MM.1S (cell line): ENCODE measurements at places on chromosomes 1 and 21.

DNA sequence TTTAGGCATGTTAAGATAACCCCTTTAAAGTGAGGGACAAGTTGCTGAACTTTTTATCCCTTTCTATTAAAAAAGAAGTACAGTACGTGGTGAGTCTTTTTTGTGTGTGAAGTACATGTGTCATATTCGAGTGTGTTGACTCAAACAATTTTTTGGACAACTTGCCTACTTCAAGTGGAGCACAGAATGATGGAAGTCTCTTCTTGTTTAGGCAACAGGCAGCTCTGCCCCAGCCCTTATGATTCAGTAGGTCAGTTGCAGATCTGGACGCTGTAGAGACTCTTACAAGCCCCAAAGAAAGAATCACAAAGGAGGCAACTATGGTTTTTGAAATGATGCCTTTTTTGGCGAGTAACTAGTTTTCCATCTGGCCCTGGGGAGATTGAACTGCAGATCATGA lies 14.4 kb upstream of the ZFP69B start:
- no peaks in the 10 kb centered on the region for H3K36me3 ChIP-seq
- no peaks in the 10 kb centered on the region for H3K27me3 ChIP-seq
- DNase-seq: no peak
- no peak overlapping the region for H3K27ac ChIP-seq
- no peaks in the 10 kb centered on the region for H3K4me1 ChIP-seq

- H3K36me3 ChIP-seq: no peaks in the 10 kb centered on the region
- no peak overlapping the region for H3K27ac ChIP-seq
- peaks cover 18% of the 10 kb centered on the region; the same call in 1 of the 2 replicates for H3K27me3 ChIP-seq
- DNase-seq: no peak
Measured at GRCh38 chr1:61083807-61084440, 1.6 kb downstream of the NFIA start.

- H3K36me3 ChIP-seq: no peaks in the 10 kb centered on the region
- no peak overlapping the region for H3K4me3 ChIP-seq
- no peak overlapping the region for H3K27ac ChIP-seq
- H3K4me1 ChIP-seq: no peaks in the 10 kb centered on the region
- DNase-seq: no peak
- H3K27me3 ChIP-seq: no peaks in the 10 kb centered on the region
Measured at GRCh38 chr1:47569681-47570470, 132.0 kb downstream of the FOXD2 start.

DNA sequence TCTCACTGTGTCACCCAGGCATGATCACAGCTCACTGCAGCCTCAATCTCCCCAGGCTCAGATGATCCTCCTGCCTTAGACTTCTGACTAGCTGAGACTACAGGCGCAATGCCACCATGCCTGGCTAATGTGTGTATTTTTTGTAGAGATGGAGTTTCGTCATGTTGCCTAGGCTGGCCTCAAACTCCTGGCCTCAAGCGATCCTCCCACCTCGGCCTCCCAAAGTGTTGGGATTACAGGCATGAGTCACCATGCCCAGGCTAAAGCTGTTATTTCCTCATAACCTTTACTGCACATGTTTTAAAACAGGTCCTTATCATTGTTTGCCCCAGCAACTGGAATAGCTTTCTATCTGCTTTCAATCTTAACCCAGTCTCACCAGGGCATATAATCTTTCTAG lies 2.9 kb downstream of the SARS1 start:
- H3K27ac ChIP-seq: no peak overlapping the region
- no peak for DNase-seq
- H3K36me3 ChIP-seq: no peaks in the 10 kb centered on the region
- no peaks in the 10 kb centered on the region for H3K27me3 ChIP-seq

DNA sequence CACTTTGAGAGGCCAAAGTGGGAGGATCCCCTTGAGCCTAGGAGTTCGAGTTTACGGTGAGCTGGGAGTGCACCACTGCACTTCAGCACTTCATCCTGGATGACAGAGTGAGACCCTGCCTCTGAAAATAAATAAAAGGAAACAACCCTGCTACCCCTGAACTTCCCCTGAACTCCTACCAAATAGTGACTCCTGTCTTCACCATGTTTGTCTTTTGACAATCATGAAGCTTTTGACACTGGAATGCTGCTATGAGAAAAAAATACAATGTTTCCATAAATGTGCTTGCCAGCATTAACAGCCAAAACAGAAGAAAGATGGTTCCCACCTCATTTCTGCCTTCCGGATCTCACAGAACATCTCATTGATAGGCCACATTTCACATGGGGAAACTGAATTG lies 10.4 kb downstream of the ZBTB8A start:
- H3K27ac ChIP-seq: no peak overlapping the region
- H3K4me1 ChIP-seq: no peaks in the 10 kb centered on the region
- no peak for DNase-seq

GRCh38 chr1:245095903-245096302 lies 58.9 kb upstream of the KIF26B start:
- H3K4me1 ChIP-seq: no peaks in the 10 kb centered on the region
- no peak for DNase-seq
- H3K4me3 ChIP-seq: no peak overlapping the region
- H3K27me3 ChIP-seq: no peaks in the 10 kb centered on the region
- H3K36me3 ChIP-seq: no peaks in the 10 kb centered on the region
- H3K27ac ChIP-seq: no peak overlapping the region

DNA sequence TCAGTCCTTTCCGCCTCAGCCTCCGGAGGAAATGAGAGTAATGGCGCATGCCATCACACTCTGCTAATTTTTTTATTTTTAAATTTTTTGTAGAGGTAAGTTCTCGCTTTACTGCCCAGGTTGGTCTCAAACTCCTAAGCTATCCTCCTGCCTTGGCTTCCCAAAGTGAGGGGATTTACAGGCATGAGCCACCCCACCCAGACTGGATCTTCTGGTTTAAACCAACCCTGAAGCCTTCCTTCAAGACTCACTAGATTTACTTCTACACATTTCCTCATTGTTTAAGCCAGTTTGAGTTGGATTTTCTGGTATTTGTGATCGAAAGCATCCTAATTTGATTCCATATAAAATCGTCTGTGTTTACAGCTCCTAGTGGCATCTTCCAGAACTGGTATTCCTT lies 23.1 kb upstream of the SCAF4 start:
- H3K4me1 ChIP-seq: no peaks in the 10 kb centered on the region
- H3K27me3 ChIP-seq: no peaks in the 10 kb centered on the region
- DNase-seq: no peak
- no peaks in the 10 kb centered on the region for H3K36me3 ChIP-seq

DNA sequence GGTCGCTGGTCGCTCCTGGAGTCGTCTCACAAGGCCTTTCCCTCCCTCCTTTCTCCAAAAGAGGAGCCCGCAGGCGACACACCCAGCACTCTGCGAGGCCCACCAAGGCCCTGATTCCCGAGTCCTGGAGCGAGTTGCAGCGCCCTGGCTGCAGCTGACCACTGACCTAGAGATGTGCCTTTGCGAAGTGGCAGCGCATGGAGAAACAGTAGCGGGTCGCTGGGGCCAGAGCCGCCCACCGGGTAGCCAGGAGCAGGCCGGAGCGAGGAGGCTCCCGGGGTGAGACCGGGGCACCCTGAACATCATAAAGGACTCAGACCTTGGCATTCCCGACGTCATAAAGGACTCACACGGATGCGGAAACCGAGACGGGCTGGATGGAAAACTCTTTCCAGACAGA lies 10.3 kb upstream of the NBPF11 start:
- H3K4me3 ChIP-seq: no peak overlapping the region
- H3K27ac ChIP-seq: no peak overlapping the region
- H3K36me3 ChIP-seq: no peaks in the 10 kb centered on the region
- peaks cover 9% of the 10 kb centered on the region for H3K27me3 ChIP-seq
- no peak for DNase-seq
- no peaks in the 10 kb centered on the region for H3K4me1 ChIP-seq

DNA sequence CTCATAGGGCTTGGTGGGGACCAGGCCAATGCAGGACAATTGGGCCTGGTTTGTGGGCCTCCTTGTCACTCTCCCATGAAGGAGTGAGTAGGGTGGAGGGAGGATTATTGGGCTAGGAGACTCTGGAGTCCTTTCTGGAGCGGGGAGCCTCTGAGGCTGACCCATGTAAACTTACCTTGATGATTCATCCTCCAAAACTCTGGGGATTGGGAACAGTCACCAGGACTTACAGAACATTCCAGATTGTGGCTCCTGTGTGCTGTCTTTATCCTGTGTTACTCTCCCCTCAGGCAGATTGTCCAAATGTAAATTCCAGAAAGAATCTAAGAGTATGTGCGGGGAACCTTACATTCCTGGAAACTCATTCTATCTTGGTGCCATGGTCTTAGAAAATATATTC lies 197.6 kb downstream of the CAMTA1 start:
- no peaks in the 10 kb centered on the region for H3K36me3 ChIP-seq
- H3K27ac ChIP-seq: no peak overlapping the region
- no peaks in the 10 kb centered on the region for H3K4me1 ChIP-seq
- H3K27me3 ChIP-seq: peaks cover 32% of the 10 kb centered on the region

- H3K4me3 ChIP-seq: no peak overlapping the region
- H3K36me3 ChIP-seq: no peaks in the 10 kb centered on the region
- H3K27me3 ChIP-seq: peaks cover 12% of the 10 kb centered on the region; the same call in 1 of the 2 replicates
- H3K27ac ChIP-seq: peak overlapping the region; percentile 82
Measured at GRCh38 chr1:223248001-223248769, 105.1 kb upstream of the TLR5 start.

GRCh38 chr1:84936116-84936810 lies 43.3 kb upstream of the LPAR3 start:
- H3K4me3 ChIP-seq: no peak overlapping the region
- peak; percentile 33 for DNase-seq
- no peak overlapping the region for H3K27ac ChIP-seq
- H3K4me1 ChIP-seq: no peaks in the 10 kb centered on the region
- peaks cover 6% of the 10 kb centered on the region; the same call in 1 of the 2 replicates for H3K27me3 ChIP-seq

DNA sequence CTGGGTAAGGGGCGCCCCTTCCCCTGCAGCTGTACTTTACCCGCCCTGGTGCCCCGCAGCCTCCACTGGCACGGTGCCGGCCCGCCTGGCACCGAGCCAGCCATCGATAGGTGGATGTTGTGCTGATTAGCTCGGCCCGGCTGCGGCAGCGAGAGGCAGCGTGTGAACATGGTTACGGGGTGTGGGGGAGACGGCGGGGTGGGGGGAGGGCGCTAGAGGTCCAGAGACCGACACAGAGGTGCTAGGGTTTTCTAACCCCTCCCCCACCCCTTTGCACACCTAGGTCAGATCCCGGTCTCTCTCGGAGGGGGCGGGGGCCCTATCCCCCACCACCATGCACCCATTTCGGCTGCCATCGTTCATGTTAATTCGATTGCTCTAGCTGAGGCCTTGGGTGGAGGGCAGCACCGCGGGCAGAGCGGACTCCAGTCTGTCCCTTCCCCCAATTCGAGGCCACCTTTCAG lies 6.7 kb downstream of the EFNA4 start:
- no peak overlapping the region for H3K27ac ChIP-seq
- peaks cover 15% of the 10 kb centered on the region for H3K4me1 ChIP-seq
- no peak for DNase-seq
- H3K4me3 ChIP-seq: peak overlapping the region; percentile 16; the same call in 1 of the 2 replicates

DNA sequence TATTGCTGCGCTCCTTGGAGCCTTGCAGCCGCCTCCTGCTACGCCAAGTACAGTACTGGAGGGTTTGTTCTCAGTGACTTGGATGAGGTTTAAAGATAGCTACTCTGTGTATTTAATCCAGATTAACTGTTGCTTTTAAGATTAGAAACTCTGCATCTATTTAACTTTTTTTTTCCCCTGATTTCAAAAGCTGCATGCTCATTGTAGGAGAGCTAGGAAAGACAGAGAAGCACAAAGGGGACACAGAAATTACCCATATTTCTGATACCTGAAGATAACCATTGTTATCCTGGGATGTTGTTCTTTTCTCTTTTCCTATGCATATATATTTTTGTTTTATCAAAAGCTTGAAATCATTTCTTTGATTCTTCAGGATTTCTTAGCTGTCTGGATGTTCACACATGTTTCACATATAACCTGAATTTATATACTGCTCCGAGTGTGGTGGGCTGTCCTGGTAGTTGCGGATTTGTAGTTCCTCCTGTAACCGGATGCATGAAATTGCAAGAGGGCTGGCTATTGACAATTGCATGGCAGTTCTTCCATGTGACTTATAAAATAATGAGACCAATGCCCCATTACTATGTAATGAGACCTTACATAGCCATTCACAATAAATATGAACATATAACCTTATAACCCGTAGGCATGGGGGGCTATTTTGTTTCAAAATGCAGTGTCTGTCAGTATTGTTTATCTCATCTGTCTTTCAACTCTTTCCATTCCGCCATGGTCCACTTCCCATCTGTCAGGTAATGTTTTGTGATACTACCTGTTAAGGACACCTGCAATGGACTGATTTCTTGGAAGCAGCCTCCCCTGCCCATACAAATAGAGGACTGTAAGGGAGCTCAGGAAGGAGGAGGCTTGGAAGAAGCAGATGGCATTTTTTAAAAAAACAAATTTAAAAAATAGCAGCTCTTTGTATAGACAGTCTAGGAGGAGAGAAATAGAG lies 1.4 kb downstream of the RAVER2 start:
- H3K27me3 ChIP-seq: no peaks in the 10 kb centered on the region
- DNase-seq: peak; percentile 13
- H3K36me3 ChIP-seq: 0 out of 2 replicates have a peak, but pooled peaks cover 4% of the 10 kb centered on the region
- peak overlapping the region; percentile 49; the same call in 1 of the 2 replicates for H3K27ac ChIP-seq

DNA sequence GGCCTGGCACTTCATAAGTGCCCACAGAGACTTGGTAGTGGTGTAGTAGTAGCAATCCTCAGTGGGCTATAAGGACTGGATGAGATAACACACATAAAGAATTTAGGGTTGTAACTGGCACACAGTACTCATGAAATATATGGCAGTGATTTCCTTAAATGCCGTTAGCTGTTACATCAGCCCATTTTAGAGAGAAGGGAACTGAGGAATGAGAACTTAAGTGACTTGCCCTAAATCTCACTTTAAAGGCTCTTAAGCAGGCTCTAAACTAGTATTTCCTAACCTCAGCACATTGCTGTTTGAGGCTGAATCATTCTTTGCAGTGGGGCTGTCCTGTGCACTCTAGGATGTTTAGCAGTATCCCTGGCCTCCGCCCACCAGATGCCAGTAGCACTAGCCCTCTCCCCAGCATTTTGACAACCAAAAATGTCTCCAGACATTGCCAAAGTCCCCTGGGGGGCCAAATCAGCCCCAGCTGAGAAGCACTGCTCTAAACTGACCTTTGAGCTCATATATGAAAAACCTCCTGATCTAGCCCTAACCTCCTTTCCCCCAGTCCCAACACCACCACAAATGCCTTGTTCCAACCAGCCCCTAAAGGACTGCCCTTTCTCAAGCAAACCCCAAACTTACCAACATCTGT lies 11.6 kb downstream of the CAMK2N1 start:
- peaks cover 95% of the 10 kb centered on the region for H3K27me3 ChIP-seq
- no peak overlapping the region for H3K4me3 ChIP-seq

DNA sequence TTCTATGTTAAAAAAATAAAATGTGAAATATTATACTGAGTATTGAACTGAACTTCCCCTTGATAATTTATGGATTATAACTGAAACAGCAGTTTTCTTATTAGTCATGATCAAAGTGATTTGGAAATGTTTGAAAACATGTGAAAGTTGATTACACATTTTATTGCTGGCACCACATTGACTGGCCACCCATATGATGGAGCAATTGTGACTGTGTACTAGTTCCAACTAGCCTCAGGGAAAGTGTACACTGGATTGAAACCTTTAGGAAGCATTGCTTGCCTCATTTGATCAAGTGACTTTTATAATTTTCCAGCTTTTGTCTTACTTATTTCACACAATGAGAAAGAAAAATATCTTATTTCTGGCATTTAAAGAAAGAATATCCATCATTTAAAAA lies 128.0 kb upstream of the ADGRL2 start:
- DNase-seq: no peak
- H3K4me1 ChIP-seq: no peaks in the 10 kb centered on the region
- H3K4me3 ChIP-seq: no peak overlapping the region
- no peaks in the 10 kb centered on the region for H3K36me3 ChIP-seq
- no peaks in the 10 kb centered on the region for H3K27me3 ChIP-seq
